ENCODE measurements at places on chromosomes 5 and 9.

- no peak for DNase-seq
Measured at GRCh38 chr5:170681013-170681433, 102.5 kb upstream of the GABRP start.

DNA sequence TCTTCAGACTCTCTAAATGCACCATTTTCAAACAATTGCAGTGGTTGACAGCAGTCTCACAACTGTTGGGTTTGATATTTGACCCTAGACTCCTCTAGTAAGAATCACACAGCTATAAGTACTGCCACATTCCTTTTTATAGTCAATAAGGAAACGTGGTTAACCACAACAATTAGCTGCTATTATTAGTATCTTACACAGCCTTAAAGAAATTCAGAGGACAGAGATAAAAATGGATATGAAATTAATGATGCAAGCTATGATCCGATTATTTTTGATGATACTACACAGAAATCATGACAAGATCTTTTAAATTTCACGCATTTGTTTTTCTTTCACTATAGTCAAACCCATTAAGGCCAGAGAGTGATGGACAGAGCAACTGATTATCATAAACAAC, 288.6 kb upstream of the C9orf72 start:
- no peak for DNase-seq

GRCh38 chr9:98378794-98379193, 123.3 kb upstream of the TBC1D2 start:
- no peak for DNase-seq

- no peak for DNase-seq
Measured at GRCh38 chr5:35855187-35855586, 1.5 kb upstream of the IL7R start.

DNA sequence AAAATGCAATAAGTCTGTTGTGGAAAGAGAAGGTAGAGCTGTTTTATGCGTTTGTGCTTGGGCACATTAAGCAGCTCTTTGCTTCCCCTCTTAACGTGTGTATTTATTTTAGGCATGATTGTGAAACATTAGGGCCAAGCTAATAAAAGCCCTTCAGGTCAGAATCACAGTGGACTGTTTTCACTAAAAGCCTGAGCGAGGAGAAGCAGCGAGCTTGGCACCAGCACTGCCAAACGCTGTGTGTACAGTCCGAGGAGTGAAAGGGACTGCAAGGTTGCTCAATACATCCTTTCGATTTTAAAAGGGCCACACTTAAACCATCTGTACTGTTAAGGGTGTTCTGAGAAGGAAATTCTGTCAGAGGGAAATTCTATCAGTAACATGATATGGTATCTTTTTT, 107.2 kb upstream of the CKMT2 start:
- no peak for DNase-seq

DNA sequence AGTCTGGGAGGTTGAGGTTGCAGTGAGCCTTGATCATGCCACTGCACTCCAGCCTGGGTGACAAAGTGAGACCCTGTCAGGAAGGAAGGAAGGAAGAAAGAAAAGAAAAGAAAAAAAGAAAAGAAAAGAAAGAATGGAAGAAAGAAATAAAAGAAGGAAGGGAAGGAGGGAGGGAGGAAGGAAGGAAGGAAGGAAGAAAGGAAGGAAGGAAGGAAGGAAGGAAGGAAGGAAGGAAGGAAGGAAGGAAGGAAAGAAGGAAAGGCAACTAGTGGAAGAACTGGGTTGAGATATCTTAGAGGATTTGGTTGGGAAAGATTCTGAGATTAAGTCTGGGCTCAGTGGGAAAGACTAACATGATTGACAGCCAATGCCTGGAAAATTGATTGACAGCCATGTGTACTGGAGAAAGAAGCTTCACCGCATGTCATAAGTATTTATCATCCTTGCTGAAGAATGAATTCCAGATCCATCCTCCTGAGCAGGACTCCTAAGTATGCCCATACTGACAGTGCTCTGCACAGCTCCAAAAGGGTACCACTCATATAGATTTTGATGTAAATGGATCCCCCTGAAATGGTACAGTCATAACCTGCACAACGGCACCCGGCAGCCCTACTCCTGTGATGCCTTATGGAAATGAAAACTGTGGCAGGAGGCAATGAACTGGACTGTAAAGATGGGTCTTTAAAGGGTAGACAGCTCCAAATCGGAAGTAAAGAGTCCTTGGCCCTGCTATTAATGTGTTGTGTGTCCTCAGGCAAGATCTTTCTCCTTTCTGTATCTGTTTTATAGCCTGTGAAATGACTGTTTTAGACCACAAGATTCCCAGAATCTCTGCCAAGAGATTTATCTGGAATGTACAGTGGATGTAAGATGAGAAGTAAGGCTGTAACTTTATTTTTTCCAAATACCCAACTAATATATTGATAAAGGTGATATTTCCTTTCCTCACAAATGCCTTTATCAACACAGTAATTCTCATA, 16.9 kb upstream of the ADRA1B start:
- no peak for DNase-seq

GRCh38 chr9:72188232-72188631, 39.0 kb downstream of the GDA start:
- no peak for DNase-seq

DNA sequence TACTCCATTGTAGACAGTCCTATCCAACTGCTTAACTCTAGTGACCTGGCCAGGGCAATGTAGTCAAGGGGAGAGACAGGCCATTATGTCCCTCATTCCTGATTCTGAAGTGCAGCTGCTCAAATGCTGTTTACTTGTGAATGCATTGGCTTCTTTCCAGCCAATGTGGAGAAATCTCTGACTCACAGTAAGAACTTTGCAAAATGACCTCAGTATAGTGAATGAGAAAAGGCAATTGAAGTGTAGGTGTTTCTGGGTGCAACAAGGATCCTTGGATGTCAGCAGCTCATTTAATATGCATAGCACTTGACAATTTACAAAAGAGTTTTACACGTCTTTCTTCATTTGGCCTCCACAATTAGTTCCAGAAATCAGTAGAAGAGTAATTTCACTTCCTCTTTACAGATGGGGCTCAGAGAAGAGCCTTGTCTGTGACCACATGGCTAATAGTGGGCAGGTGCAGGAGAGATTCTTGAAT, 367.2 kb downstream of the OSTF1 start:
- DNase-seq = no peak

DNA sequence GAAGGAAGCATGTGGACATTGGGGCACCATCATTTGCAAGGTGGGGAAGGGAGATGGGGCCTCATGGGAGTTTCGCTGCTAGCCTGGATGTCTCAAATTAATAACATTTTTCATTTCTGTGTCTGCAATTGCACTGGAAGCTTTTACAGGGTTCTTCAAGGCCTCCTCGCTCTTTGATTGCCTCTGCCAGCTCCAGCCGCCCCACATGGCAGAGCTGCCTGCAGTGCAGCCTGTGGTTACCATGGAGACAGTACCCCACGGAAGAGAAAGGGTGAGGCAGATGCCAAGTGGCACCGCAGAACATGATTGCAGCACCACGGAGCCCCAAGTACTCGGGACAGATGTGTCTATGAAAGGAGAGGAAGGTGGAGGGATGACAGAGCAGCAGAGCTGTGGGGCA, 25.4 kb downstream of the CTNND2 start:
- no peak for DNase-seq

- DNase-seq = no peak
Measured at GRCh38 chr5:270340-270739, 1.1 kb upstream of the PDCD6 start.

DNA sequence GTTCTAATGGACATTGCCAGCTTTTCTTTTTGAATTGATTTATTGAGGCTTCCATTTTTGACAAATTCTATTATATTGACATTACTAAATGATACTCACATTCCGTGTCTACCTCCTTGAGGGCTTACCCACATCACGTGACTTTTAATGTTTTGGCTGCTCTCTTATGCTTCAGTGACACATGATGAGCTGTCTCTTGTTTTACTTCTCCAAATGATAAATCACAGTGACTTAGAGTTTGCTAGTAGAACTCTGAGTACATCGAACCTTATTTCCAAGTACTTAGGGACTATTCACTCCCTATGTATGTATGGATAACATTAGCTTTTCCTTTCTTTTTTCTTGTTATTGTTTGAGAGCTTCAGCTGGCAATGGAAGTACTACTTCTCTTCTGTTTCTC, 169.8 kb upstream of the KCNN2 start:
- peak; percentile 21 for DNase-seq

GRCh38 chr5:10778179-10778910, 17.3 kb upstream of the DAP start:
- no peak for DNase-seq

- DNase-seq = no peak
Measured at GRCh38 chr5:66538531-66538930, 57.7 kb upstream of the MAST4 start.

DNA sequence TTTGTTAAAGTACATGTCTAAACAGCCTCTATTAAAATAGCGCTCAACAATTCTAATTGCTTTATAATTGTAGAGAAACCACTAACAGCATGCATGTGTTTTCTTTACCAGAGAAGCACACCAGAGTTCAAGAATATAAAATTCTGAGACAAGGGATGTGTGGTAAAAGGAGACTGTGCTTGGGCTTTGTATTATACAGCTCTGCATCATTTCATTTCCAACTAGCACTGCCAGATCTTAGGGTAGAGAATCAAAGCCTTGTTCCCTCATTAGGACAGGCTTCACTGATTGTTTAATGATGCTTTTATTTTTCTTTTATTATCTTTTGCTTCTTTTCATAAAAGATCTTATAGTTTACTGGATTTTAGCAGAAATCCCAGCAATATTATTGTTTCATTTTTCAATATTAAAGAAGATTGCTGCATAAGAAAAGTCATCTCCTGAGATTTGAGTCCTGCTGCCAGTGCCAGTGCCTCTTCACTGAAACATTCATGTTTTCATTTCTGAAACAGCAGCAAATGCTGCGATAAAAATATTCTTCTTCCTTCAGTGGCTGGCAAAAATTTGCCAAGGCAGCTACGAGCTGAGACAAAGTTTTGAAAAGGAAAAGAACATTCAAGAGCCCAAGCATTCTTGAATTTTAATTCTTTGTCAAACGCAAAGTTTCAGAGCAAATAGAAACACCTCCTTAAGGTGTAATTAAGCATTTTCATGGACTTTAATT, 491.0 kb upstream of the PIK3R1 start:
- no peak for DNase-seq

DNA sequence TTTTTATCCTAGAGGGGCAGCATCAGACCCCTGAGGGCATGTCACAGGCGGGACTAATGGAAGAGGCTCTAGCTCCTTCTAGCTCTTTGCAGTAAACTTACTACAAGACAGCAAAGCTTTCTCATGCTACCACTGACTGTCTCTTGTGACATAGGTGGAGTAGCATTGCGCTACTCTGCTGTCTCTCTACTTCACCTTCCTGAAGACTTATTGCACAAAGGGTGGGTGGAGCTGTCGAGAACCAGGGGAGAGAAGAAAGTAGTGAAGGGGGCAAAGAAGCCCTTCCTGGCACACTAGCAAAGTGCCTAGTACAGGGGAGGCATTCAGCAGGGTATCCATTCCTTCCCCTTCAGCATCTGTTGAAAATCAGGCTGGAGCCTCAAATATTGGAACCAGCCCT, 36.1 kb upstream of the NEK6 start:
- DNase-seq = no peak

DNA sequence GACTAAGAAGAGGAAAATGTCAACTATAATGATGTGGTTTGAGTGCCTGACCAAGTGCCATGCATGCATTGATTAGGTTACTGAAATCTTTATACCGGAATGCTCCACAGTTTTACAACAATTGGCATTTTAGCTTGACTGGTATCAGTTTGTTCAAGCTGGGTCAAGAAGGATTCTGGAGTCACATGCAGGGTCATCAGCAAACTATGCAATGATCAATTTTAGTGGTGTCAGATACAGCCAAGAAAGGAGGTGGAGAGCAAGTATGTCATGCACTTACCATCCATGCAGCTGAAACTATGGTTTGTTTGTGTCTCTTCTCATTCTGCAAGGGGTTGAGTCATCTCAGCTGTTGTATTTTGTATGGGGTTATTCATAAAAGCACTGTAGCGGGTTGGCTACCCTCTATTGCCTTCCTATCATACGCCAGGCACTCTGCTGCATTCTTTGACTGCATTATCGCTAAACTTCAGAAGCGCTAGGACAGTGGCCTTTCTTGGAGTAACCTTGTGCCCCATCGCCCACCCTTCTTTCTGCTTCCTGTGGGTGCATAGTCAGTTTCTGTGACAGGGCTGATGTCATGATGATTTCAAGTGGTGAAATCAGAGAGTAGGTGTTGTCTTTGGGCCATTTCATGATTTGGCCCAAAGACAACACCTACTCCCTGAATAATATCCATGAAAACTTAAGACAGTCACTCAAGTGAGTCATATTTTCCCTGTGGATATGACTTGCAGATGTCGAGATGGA, 145.4 kb downstream of the MTX3 start:
- peak; percentile 53 for DNase-seq

- no peak for DNase-seq
Measured at GRCh38 chr5:53923961-53924360, 363.5 kb downstream of the NDUFS4 start.

DNA sequence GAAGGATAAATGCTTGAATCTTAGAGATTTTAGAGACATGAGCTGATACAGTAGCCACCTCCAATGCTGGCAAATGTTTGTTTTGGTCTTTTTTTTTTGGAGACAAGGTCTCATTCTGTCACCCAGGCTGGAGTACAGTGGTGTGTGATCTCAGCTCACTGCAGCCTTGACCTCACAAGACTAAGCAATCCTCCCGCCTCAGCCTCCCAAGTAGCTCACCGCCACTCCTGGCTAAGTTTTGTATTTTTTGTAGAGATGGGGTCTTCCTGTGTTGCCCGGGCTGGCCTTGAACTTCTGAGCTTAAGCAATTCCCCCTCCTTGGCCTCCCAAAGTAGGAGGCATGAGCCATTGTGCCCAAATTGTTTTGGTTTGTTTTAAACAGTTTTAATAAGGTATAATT, 6.8 kb upstream of the DOLPP1 start:
- DNase-seq = no peak

DNA sequence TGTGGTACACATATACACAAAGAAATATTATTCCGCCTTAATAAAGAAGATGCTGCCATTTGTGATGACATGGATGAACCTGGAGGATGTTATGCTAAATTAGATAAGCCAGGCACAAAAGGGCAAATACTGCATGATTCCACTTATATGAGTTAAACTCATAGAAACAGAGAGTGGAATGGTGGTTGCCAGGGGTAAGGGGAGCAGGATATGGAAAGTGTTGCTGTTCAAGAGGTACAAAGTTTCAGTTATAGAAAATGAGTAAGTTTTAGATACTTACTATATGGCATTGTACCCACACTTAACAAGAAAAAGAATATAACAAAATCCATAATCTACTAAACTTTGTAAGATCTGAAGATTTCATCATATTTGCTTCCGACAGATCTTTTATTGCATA, 252.2 kb downstream of the SYK start:
- no peak for DNase-seq

DNA sequence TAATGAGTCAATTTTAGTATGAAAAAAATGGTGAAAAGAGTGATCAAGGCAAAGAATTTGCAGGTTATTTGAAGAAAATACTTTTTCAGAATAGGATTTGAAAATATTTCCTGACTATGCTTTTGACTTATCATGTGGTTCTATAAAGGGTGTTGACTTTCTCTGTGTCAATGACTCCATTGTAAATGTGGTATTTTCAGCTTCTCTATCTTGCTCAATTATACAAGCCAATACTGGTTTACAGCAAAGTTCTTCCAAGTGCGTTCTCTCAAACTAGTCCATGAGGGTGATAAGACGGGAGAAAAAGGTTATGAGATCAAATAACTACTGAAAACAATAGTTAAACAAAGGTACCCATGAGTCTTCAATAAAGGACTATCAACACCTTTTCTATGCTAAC, 21.7 kb downstream of the IL33 start:
- no peak for DNase-seq

GRCh38 chr9:125807079-125807478, 59.9 kb downstream of the PBX3 start:
- no peak for DNase-seq

GRCh38 chr9:135210676-135211523, 123.4 kb downstream of the OLFM1 start:
- no peak for DNase-seq

Data from AG04450 (cell line).